Putamen (tissue), 1 donor: ENCODE measurements at places on chromosomes 3 and 15.

DNA sequence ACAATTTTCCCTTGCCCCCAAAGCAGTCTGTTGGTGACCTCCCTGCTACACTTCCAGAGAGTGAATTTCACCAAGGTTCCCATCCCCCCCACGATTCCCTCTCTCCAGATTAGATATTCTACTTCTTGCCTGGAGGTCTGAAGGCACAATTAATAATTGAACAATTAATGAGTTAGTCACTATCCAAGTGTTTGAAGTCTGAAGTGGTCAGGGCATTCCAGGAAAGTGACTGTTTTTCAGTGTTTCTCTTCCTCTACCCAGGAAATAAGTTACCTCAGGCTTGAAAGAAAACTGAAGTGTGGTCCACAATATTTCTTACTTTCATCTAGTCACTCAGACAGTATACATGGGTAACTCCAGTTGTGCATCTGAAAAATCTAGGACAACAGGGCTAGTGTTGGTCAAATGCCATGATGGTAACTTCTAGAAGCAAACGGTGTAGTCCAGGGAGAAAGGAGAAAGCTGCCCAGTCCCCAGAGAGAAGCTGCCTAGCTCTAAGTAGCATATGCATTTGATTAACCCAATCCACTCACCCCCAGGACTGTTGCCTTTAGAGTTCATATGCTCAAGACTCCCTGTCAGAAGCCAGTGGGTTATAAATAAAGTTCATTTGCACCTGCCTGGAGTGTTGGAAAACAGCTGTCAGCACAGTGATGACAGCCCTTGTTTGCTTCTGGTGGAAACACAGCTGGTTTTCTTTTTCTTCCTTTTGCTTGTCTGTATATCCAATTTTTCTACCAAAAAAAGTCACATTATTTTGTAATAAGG, 2.3 kb upstream of the TM4SF4 start:
- no peak for DNase-seq

GRCh38 chr3:152430223-152431002, 161.7 kb downstream of the MBNL1 start:
- DNase-seq = no peak

DNA sequence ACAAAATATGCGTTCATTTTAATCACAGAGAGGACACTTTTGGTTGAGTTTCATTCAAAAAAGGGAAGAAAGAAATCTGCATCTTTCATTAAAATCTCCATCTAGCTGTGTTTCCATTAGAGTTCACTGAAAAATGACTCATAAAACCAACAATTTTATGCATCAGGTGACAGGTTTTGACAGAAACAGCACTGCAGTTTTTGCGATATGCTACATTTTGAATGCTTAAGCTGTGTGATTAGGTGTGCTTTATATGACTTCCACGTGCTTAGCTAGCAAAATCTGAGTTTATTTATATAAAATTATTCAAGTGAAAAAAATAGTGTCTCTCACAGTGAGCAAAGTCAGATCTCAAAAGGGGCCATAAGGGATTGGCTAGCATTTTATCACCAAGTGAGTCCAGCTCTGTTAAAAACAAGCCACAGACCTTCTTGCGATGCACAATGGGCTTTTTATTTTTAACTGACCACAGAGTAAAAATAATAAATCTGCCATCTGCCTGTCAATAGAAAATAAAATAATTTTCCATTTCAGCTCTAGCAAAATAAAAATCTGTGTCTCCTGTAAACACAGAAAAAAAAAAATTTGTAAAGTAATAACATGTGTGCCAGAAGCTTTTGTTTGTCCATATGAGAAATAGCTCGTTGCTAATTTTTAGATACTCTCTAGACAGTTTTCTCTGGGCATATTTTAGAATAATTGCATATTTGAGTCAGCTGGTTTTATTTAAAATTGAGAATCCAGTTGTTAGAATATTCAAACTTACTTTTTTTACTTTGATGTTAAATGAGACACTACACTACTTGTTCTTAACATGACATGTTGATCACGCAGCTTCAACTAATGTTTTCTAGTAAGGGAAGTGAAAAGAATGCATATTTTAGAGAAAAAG, 409.8 kb downstream of the ROBO2 start:
- peak; percentile 21 for DNase-seq

- no peak for DNase-seq
Observed at GRCh38 chr3:46542801-46543201, 23.3 kb downstream of the LRRC2 start.

DNA sequence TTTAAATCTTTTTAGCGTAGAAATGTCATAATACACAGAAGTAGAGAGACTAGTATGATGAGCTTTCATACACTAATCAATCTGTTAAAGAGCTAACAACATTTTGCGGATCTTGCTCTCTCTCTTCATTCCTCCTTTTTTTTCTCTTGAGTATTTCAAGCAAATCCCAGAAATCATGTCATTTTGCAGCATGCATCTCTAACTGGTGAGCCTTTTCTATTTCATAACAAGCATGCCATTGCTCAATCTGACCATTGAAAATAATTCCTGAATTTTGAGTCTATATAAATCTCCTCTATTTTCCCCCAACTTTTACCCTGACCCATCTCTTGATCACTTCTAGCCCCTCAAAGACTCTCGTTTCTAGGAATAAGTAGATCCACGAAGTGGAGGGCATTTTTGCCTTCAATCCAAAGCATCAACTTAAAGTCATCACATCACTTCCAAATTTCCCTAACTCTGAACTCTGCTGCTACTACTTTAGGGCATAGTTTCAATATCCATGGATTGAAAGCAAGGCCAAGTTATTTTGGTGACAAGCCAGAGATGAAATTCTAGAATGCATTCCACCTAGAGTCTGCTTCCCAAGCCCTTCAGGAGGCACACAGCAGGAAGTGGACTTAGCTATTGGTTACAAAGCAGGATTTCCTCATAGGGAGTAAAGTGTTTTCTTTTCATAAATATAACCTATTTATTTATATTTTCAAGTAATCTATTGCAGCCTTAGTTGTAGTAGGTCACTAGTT, 253.5 kb upstream of the ZPLD1 start:
- DNase-seq = no peak

DNA sequence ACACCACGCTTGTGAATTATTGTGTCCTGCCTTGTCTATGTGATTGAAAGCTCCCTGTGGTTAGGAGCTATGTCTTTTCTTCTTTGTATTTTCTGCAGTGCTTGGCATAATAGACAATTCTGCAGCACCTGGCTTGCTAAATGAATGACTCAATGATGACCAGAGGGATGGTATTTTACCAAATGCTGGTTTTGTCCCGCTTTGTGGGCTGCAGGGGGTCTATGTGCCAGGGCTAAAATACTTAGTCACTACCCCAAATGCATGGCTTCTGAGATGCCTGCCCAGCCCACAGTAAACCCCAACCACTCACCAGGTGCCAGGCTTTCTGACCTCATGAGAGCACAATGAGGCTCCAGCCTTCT, 50.9 kb downstream of the BOC start:
- DNase-seq = no peak

GRCh38 chr3:145681181-145681580, 479.8 kb downstream of the PLOD2 start:
- no peak for DNase-seq

DNA sequence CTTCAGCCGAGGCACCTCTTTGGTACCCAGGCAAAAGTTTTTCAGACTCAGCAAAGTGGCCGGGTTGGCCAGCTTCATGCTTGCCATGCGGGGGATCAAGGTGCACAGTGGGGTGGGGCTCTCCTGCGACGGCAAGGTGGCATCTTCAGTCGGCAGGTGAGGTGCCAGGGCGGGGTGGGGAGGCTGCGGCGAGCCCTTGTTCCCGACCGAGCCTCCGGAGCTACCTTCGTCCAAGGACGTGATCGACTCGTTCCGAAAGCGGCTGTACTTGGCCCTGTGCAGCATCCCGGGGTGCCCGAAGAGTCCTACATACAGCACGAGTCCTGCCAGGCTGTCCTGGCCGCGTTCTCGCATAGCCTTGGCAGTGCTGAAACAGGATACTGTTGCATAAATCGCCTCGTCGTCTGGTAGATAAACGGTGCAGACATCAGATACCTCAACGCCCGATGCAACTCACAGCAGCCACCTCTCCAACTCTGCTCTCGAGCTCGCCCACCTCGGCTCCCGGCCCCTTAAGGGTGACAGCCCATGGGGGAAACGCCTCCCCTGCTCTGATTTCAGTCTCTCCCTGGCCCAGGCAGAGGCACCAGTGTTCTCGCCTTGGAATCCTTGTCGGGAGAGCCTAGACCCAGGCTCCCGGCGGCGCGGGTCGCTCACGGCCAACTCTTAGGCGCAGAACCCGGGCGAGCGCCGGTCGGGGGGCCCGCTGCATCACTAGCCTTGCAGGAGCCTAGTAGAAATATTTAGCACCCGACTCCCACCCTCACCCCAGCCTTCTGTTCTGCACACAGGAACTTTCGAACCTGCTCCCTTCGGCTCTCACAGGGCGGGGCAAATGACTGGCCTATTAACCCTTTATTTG, 826 bp downstream of the SHC4 start:
- peak; percentile 15 for DNase-seq

GRCh38 chr3:112675349-112675748, 34.4 kb upstream of the CCDC80 start:
- DNase-seq = no peak

DNA sequence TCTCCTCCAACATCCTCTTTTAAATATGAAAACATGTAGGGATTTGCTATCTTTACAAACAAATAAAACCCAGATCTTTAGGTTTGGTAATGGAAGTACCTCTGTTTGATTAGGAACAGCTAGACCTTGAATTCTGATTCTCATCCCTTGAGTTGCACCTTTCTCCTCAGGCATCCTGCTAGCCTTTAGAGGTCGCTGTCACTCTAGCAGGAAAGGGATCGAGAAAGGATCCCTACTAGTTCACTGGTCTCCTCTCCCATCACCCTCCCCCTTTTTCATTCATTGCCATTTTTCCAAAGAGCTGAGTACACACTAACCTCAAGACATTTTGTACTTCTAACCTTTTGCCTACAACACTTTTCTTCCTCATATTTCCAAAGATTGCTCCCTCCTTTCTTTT, 569.8 kb downstream of the RBMS3 start:
- no peak for DNase-seq

DNA sequence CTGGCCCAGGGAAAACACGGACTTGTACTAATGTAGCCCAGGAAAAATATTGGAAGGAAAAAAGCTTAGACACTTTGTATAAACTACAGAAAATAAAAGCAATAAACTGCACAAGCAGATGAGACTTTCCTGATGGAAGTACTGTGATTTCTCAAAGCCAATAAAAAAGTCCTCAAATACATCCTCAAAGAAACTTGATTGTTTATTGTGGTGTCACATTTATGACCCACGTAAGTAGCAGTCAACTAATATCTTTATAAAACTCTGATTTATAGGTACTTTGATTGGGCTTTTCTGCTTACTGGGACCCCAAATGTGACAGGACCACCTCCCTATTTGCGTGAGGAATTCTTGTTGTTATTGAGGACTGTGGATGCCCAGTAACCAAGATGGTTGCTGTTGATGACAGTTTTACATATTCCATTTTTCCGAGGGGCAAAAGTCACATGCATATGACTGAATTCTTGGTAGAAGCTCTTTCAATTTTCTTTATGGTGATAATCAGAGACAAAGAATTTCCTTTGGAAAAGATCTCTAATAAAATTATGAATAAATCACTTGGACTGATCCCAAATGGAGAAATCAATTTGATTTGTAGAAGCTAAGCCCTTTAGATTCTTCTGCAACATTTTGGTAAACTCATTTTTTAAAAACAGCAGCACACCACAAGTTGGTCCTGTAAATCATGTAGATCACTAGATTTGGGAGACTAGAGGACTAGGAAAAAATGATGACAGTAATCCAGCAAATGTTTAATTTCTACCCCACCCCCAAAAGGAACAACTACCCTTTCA, 159.0 kb upstream of the TSC22D2 start:
- no peak for DNase-seq

GRCh38 chr15:88814393-88814792, 11.2 kb downstream of the ACAN start:
- DNase-seq = no peak

DNA sequence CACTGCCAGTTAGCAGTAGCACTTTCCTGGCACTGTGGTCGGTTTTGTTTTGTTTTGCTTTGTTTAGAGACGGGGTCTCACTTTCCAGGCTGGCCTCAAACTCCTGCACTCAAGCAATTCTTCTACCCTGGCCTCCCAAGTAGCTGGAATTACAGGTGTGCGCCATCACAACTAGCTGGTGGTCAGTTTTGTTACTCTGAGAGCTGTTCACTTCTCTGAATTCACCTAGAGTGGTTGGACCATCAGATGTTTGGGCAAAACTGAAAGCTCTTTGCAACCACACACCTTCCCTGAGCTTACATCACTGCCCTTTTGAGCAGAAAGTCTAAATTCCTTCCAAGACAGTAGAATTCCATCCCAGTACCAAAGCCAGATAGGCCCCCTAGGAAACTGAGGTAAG, 22.6 kb downstream of the CLDN18 start:
- no peak for DNase-seq

DNA sequence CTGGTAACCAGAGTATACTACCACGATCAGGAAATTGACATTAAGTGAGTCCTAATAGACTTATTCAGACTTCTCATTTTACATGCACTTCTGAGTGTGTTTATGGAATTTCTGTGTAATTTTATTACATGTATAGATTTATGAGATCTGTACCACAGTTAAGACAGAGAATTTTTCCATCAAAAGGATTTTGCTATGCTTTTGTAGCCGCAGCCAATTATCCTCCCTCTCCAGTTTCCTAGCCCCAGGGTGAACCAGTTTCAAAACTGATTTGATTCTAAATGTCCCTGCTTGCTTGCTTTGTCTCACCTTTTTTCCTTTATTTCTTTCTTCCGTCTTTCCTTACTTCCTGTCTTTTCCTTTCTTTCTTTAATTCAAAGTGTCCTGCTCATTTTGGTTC, 661.2 kb upstream of the BCHE start:
- DNase-seq = no peak

DNA sequence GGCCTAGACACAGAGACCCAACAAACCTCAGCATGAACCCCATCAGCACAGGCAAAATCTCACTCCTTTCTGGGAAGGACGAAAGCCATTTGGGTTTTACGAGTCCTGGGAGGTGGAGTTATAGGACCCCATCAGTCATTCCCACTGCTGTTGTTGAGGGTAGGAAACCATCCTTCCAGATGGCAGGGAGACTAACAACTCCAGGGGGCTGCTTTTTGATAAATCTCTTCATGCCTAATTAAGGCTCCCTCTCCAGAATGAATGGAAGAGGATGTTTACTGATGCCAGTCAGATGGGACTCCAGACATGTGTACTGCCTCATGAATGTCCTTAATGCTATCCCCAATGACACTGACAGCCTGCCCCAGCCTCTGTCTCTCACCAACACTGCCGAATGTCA, 75.3 kb downstream of the ST8SIA2 start:
- DNase-seq = no peak

- no peak for DNase-seq
Observed at GRCh38 chr3:128555098-128555825, 62.3 kb upstream of the GATA2 start.

GRCh38 chr3:161322781-161323568, 48.3 kb downstream of the SPTSSB start:
- DNase-seq = no peak
